ENCODE measurements at places on chromosomes 11 and 22.

- no peak for DNase-seq
Measured at GRCh38 chr11:36581536-36581935, 12.8 kb upstream of the IFTAP start.

DNA sequence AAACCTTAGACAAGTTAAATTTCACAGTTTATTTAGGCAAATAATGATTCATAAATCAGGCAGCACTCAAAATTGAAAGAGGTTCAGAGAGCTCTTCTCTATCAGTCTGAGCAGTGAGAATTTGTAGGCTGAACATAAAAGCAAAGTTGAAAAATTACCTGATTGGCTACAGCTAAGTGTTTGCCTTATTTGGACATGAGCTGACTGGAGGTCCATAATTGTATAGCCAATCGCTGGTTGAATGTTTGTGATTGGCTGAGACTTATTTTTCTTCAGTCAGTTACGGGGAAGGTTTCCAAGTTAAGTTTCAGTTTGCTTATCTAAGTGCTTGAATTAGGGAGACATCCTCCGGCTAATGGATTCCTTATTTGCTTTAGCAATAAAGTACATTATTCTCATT lies 527.5 kb downstream of the CNTN5 start:
- DNase-seq = no peak

GRCh38 chr11:16669799-16670415 lies 68.5 kb upstream of the C11orf58 start:
- no peak for DNase-seq

DNA sequence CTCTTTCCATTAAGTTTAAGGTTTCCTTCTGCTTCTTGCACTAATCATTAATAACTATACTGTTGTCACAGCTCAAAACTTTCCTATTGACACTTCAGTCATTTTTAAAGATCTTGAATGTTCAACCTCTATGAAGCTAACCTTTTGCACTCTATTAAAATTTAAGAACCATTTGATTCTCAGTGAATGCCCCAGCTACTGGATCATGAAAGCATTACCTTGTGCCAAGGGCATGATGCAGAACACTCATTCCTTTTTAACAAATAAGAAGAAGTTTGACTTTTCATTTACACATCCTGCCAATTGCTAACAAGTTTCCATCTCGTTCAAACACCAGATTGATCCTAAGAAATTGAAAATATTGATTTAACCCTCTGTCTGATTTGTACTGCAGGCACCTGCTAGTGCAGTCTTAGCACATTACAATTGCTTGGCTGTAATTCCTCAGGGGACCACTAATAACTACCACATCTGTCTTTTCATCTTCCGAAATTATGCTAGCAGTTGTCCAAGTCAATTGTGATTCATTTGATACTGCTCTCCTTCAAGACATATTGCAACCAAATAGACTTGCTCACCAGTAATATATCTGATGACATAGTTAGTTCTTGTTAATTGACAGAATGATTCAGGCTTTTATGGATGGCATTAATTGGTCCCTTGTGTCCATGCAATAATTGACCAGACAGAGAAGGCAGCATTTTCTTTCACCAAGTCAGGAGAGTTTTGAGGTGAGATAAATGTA lies 158.4 kb downstream of the TEAD1 start:
- no peak for DNase-seq

DNA sequence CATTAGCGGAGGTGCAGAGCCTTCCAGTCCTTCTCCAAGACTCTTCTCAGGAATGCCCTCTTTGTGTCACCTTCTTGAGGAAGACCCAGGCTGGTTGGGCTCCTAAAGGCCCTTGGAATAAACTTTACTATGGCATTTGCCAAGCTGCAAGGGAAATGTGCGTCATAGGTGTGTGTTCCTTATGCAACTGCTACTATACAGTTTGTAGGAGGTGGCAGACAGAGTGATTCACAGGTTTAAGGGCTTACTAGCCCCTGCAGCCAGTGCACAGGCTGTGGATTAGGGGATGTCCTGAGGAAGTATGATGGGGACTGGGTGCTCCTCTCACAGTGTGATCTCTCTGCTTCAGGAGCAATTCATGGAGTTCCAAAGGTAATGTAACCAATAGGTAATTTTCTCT lies 74.6 kb downstream of the TENM4 start:
- DNase-seq = no peak

- no peak for DNase-seq
Measured at GRCh38 chr22:30023099-30023660, 57.1 kb upstream of the HORMAD2 start.

GRCh38 chr11:85875505-85875904 lies 20.3 kb downstream of the CCDC83 start:
- DNase-seq = no peak

GRCh38 chr11:14842002-14842401 lies 50.0 kb downstream of the CYP2R1 start:
- DNase-seq = no peak

Data from stomach (tissue), 19 donors.